ENCODE measurements at places on chromosomes 12 and 14.

- DNase-seq: no peak
These were observed 234.1 kb upstream of the PRICKLE1 start for GRCh38 chr12:42823679-42824078.

DNA sequence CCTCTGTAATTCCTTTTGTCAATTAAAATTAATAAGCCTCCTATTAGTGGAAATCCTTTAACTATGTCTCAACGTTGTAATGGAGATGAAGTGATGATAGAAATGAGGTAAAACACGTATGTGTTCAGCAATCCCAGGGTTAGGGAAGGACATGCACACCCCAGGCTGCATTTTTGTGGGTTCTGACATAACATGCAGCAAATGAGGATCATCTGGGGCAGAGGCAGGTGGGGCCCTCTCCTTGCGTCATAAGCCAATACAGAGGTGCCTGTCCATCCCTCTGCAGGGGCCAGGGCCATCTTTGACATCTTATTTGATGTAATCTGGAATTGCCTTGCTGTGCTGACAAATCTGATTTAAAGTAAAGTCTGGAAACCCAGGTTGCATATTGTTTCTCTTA lies 73.2 kb downstream of the MYRFL start:
- no peak for DNase-seq

GRCh38 chr12:48980389-48980952 lies 2.3 kb downstream of the WNT1 start:
- DNase-seq: no peak

- DNase-seq: no peak
These were observed 506.4 kb downstream of the MED13L start for GRCh38 chr12:115771065-115771464.

- DNase-seq: no peak
These were observed 17.6 kb downstream of the BATF start for GRCh38 chr14:75539561-75540478.

DNA sequence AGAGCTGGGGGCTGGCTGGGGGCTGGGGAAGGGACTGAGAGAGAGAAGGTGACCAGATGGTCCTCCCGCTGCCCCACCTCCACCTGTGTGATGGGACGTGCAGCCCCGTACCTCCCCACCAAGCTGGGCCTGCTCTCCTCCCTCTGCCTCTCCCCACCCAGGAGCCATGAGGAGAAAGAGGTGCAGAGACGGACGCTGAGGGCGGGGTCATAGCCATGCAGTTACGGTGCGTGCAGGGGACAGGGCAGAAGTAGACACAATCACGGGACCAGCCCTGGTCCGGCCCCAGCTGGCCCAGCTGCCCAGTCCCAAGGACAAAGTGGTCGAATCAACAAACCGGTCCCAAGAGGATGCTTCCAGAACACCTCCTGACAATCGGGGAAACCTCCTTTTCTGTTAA lies 33.2 kb downstream of the RFLNA start:
- no peak for DNase-seq

DNA sequence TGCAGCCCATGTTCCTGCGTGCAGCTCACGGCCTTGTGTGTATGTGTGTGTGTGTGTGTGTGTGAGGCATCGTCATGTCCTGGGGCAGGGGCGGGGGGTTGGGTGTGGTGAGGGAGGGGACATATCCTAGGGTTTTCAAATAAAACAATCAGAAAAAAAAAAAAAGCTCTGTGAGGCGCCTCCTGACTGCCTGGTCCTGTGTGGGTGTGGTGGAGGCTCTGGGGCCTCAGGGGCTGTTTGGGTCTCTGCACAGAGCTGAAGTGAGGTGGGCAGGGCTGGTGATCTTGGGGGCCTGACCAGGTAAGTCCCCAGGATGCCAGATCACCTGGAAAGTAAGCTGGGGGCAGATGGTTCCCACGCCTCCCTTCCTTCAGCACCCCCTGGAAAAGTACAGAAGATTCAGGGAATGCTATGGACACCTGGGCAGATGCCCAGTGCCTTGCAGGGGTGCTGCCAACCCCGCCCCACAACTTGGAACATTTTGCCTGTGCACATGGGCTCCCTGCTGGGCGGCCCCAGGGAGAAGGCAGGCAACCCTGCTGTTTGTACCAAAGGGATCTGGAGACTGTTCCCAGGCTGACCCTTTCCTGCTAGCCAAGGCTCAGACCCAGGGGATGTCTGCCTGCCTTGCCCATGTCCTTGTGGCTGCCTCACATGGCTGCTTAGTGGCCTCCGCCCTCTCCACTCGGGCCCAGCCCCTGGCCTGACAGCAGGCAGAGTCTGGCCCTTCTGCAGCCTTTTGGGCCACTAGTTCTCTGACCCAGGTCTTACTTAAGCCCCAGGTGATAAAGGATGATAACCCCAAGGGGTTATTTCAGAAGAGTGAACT lies 28.8 kb downstream of the CLSTN3 start:
- DNase-seq: no peak

- no peak for DNase-seq
These were observed 715 bp downstream of the CACNB3 start for GRCh38 chr12:48818831-48819590.

GRCh38 chr14:27061299-27061698 lies 463.5 kb upstream of the NOVA1 start:
- DNase-seq: no peak

GRCh38 chr12:7271893-7272514 lies 31.9 kb upstream of the ACSM4 start:
- no peak for DNase-seq

DNA sequence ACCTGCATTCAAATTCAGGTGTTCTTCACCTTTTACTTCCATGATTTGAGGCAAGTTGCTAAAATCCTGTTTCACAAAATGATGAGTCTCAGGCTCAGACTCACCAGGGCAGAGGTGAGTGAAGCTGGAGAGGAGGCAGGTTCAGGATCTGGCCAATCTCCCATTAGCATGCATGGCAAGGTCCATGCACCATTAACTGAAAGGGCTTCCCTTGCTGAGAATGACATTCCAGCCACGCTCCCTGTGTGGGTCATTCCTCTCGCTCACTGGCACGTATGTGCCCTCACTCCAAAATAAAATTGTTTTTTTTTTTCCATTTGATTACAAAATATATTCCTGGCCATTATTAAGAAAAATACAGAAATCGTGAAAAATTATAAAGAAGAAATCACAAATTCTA lies 257.6 kb downstream of the C12orf75 start:
- no peak for DNase-seq

GRCh38 chr12:57522887-57523705 lies 472 bp downstream of the MBD6 start:
- peak; percentile 73 for DNase-seq

- no peak for DNase-seq
These were observed 71.7 kb downstream of the DNAH10 start for GRCh38 chr12:123833830-123834229.

DNA sequence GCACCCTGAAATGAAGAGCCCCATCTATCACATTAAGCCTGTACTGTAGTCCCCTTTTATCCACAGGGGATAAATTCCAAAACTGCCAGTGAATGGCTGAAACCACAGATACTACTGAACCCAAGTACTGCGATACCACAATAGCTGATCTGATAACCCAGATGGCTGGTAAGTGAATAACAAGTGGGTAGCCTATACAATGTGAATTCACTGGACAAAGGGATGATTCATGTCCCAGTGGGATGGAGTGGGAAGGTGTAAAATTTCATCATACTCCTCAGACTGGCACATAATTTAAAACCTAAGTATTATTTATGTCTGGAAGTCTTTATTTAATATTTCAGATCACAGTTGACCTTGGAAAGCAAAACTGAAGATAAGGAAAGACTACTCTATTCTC lies 201.3 kb downstream of the GPHN start:
- no peak for DNase-seq

- no peak for DNase-seq
These were observed 61.8 kb downstream of the FBXL14 start for GRCh38 chr12:1532375-1533165.

Data from pancreas (tissue), 10 donors.